ENCODE measurements at places on chromosomes 4 and X.

DNA sequence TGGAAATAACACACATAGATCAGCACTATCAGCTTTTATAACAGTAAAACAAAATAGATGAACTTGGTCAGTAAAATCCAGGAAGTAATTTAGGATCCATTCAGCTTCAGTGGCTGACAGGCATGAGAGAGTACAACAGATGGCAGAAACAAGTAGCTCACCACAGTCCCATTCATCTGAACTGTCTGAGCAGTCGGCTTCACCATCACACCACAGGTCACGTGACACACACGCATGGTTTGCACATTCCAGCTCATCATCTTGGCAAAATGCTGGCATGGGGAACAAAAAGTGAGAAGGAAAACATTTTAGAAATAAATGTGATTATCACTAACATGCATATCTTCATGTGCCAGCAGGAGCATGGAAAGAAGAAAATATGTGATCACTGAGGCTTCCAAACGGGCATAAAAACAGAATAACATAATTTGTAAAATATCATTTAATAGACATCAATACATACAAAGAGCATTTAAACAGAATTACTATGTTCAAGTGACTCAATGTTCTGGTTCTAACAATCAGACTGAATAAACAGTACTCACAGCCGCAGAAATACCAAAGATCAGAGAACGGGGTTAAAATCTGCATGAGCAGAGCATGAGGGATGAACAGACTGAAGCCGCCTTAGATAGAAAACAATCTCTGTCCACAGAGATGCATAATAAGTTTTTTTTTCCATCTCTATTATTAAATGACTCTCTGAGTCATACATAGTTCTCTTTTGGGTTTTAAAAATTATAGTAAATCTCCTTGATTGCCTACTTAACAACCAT is 158.1 kb downstream of the ATP10D start:
- DNase-seq = no peak

DNA sequence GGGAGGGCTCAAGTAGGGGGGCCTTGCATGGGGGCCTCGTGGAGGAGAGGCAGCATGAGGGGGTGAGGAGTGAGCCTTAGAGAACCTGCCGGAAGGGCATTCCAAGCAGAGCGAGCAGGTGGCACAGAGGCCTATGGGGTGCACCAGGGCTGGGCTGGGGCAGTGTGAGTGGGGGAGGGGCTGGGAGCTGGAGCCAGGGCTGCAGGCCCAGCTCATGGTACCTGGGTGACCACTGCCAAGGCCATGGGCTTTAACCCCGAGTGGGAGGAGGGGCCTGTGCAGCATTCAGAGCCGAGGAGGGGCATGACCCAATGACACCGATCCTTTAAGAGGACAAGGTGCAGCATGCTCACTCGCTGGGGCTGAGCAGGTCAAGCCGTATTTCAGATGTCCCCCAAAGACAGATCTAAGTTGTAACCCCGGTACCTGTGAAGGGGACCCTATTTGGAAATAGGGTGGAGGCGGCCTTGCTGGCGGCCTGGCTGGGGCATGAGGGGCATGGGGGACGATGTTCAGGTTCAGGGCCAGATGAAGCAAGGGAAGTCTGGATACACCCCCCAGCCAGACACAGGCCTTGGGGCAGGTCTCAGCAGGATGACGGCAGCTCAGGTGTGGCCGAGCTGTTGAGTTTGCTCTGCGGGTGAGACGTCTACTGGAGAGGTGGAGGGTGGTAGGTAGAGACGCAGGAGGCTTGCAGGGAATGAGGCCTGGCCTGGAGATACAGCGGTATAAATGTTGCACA is 137.0 kb downstream of the CPZ start:
- DNase-seq = no peak

DNA sequence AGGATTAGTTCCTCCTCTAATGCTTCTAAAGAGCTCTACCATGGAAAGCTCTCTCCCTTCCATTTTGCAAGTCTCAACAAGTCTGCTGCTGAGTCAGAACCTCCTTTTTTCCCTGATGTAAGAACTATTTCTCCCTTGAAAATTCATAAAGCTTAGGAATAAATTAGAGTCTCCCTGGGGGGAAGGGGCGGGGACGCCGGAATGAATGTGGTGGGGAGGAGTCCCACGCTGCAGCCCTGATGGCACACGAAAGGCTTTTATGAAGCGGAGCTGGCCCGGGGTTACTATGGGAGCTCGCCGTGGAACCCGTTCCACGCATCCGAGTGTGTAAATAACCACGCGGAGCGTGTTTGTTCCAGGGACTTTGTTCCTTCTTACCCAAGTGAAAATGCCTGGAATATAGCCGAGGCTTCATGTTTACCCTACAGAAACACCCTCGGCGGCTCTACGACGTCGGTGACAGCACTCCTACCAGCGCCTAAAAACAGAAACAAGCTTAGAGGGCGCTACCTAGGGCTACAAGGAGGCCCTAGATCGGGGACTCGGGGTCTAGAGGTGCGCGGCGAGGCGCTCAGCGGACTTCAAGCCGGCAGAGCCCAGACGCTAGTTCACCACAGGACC is 923 bp upstream of the CPEB2 start:
- peak; percentile 29 for DNase-seq

DNA sequence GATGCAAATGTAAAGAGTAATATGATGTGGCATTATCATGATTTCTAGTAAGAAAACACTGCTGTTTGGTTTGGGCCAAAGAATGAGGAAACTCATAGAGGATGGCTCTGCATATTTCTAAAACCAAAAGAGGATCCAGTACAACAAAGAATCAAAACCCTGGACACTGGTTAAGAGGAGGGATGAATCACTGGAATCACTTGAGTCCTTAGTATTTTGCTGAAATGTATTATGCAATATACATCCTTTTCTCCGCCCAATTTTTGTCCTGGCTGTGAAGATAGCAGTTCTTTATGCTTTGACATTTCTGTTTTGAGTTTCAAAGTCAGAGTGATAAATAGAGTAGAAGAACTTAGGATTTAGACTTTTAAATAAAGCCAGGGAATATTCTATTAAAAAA is 345.9 kb downstream of the PACRGL start:
- DNase-seq = no peak

- no peak for DNase-seq
Observed at GRCh38 chrX:17669458-17669857, 67.8 kb upstream of the SCML1 start.

- no peak for DNase-seq
Observed at GRCh38 chr4:60450054-60450453, 750.1 kb upstream of the ADGRL3 start.

GRCh38 chr4:138915756-138916155 is 99.8 kb upstream of the NOCT start:
- DNase-seq = no peak

- no peak for DNase-seq
Observed at GRCh38 chr4:113760795-113761619, 531 bp downstream of the CAMK2D start.

DNA sequence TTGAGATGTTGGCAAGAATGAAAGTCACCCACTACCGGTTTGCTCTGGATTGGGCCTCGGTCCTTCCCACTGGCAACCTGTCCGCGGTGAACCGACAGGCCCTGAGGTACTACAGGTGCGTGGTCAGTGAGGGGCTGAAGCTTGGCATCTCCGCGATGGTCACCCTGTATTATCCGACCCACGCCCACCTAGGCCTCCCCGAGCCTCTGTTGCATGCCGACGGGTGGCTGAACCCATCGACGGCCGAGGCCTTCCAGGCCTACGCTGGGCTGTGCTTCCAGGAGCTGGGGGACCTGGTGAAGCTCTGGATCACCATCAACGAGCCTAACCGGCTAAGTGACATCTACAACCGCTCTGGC is 12.3 kb downstream of the RPL9 start:
- DNase-seq = no peak

DNA sequence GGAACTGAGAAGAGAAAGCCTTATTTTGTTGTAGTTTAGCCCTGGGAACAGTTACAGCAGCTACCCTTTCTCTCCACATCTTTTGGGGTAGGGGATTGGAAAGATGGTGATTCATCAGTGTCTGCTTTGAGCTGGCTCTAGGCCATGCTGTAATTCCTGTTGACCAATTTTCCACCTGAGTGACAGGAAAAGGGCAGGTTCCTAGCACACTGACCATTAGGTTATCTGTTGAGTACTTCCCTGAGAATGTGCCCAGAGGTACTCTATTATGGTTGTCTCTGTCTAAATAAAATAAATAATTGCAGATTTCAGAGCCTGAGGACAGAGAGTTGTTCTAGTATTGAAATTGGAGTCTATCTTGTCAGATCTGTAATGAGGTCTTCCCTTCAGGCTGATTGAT is 109.0 kb downstream of the ENOX2 start:
- no peak for DNase-seq

GRCh38 chr4:14299166-14299565 is 671.6 kb upstream of the BOD1L1 start:
- DNase-seq = no peak

DNA sequence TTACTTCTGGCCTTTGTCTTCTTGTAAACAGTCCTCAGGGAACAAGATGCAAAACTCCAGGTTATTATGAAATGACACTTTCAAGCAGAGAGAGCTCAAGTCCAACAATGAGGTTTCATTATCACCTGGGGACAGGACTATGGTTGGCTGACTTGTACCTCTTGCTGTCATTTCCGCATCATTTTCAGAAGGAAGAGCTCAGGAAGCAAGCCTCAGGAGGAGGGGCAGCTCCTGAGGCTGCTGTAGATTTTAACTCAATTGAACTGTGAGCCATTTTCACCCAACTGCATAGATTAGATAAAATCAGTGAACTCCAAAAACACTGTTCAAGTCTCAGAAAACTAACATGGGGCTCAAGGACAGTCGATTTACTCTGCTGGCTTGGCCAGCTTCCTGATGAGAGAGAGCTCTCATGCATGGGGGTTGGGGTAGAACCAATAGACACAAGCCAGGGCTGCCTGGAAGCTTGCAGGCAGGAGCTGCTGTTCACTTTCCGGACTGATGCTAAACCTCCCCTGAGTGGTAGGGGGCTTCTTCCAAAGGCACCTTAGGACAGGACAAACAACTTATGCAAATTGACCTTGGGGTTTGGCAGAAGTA is 23.6 kb downstream of the TMEM255A start:
- DNase-seq = no peak

DNA sequence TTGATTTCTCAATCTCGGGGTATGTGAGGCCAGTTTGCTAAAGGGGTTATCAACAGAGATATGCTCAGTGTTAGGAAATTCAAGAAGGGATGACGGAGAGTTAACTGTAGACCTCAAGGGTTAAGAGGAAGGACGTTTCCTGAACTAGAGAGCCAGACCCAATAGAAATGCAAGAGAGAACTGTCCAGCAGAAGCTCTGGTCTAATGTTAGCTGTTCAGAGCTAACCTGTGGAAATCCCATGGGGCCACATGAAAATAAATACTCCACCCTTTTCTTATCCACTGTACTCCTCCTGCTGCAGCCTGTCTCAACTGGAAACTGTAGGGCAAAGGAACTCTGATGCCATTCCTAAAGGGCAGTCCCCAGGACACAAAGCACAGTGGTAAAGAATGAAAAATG is 274.3 kb downstream of the DMD start:
- DNase-seq = no peak

GRCh38 chr4:108372681-108373080 is 203.9 kb upstream of the LEF1 start:
- DNase-seq = no peak
